ENCODE measurements at places on chromosomes 3 and 15. TPM values are rescaled to one million over a fixed set of nuclear protein-coding genes. Genes with fewer than 3 reads are reported as not detected.

The TTLL13 gene
- total RNA-seq: not detected

The CACNA2D3 gene
- not detected for total RNA-seq

The IL5RA gene
- not detected for total RNA-seq

The ECE2 gene
- total RNA-seq: not detected

The GPR149 gene
- not detected for total RNA-seq

The METTL6 gene
- 16.0 TPM for total RNA-seq

The ROPN1 gene
- not detected for total RNA-seq

The PDCD7 gene
- 13.8 TPM for total RNA-seq

The CEMIP gene
- 2.7 TPM for total RNA-seq

The CFAP44 gene
- total RNA-seq: 0.17 TPM

The GOLGA8N gene
- 0.84 TPM for total RNA-seq

The LMAN1L gene
- not detected for total RNA-seq

The IL1RAP gene
- total RNA-seq: 6.6 TPM

The SLC12A1 gene
- total RNA-seq: not detected

All from bronchus fibroblast of lung (primary cell).